ENCODE measurements at places on chromosomes 12 and 14.
A peak's percentile ranks its signal among the peaks of the same experiment; 100 is the strongest.

DNA sequence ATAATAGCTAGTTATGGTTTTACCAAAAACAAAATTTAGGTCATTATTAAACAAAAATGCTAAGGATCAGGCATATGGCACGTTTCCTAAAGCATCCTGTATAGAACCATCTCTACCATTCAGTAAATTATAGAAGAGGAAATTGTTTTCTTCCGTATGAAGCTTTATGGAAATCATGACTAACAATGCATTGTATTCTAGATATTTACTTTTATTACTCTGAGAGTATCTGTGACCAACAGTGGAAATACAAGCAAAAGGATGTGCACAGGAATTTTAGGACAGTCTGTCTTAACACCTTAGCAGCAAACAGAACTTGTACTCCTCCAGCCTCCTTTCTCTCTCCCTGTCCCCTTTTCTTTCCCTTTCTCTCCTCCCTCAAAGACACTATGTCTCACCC lies 7.1 kb downstream of the DENND5B start:
- no peak for DNase-seq

- no peak for DNase-seq
These were observed 392.1 kb downstream of the RPS29 start for GRCh38 chr14:49194067-49194466.

GRCh38 chr12:2084553-2085296 lies 31.9 kb downstream of the CACNA1C start:
- no peak for DNase-seq

- DNase-seq = no peak
These were observed 77.6 kb upstream of the FUT8 start for GRCh38 chr14:65334765-65335410.

GRCh38 chr14:22332686-22333421 lies 256.2 kb downstream of the DAD1 start:
- no peak for DNase-seq

DNA sequence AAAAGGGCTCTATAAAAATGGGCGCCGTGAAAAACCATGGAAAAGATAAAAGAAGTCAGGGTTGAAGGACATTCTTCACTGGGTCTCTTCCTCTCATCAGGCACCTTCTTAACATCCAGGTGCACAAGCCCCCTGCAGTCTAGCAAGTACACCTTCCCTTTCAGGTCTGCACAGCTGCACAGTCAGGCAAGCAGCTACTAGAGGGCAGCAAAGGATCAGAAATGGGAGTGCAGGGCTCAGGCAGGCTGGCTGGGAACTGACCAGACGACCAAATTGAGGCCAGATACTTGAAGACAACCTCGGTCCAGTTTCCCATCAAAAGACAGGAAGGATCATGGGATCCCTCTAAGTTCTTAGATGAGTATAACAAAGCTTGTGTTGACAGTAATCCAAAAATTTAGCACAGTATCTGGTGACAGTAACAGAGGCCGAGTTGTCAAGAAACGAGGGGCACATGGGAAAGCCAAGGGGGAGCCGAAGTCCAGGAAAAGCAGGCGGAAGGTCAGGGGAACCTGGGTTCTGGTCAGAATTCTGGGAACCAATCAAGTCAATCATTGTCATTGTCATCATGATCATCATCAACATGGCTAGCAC lies 10.1 kb upstream of the GRIP1 start:
- peak; percentile 1 for DNase-seq

DNA sequence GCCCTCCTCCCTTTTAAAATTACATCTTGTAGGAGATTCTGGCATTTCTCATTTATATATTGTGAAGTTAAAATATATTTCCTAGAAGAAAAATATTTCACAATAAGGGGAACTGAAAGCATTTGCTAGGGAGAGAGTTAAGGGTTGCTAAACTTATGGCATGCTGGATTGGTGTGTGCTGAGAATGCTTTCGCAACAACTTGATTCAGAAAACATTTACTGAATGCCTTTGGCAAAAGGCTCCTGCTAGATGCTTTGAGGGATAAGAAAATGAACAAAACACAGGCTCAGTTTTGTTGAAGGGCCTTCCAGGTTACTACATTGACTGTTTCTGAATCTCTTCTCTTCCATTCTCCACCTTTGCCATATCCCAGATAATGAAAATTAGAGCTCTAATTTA lies 67.5 kb downstream of the DIP2B start:
- DNase-seq = no peak
